Renal cortex interstitium (tissue), 15 donors: ENCODE measurements at places on chromosomes 12 and 14. TPM values are rescaled to one million over a fixed set of nuclear protein-coding genes. Genes with fewer than 3 reads are reported as not detected.

SLC6A12 gene
- 11.7 TPM for polyA plus RNA-seq

SERPINA12 gene
- polyA plus RNA-seq: 0.30 TPM

BIN2 gene
- 3.9 TPM for polyA plus RNA-seq

TOMM20L gene
- 2.1 TPM for polyA plus RNA-seq

KIAA0586 gene
- 14.6 TPM for polyA plus RNA-seq

CCDC197 gene
- polyA plus RNA-seq: not detected

CYP27B1 gene
- 0.96 TPM for polyA plus RNA-seq

A2M gene
- polyA plus RNA-seq: 219 TPM

ASCL1 gene
- polyA plus RNA-seq: 0.22 TPM

TMTC2 gene
- polyA plus RNA-seq: 41.4 TPM

KIF26A gene
- polyA plus RNA-seq: 12.8 TPM

DNAJC22 gene
- polyA plus RNA-seq: 22.1 TPM

OTUB2 gene
- polyA plus RNA-seq: 4.4 TPM

APOF gene
- 0.13 TPM for polyA plus RNA-seq

MYF6 gene
- 0.17 TPM for polyA plus RNA-seq

KRT71 gene
- not detected for polyA plus RNA-seq

LAG3 gene
- 1.9 TPM for polyA plus RNA-seq

CHST11 gene
- polyA plus RNA-seq: 8.0 TPM

SMCO3 gene
- polyA plus RNA-seq: 2.3 TPM

NRXN3 gene
- polyA plus RNA-seq: 6.9 TPM

KLRC1 gene
- 0.62 TPM for polyA plus RNA-seq

SLC6A13 gene
- polyA plus RNA-seq: 64.9 TPM

SYT10 gene
- 0.75 TPM for polyA plus RNA-seq

FAM90A1 gene
- polyA plus RNA-seq: 1.3 TPM

IL22 gene
- not detected for polyA plus RNA-seq

SLC25A47 gene
- polyA plus RNA-seq: not detected

ACSM4 gene
- 0.17 TPM for polyA plus RNA-seq

CMA1 gene
- 0.53 TPM for polyA plus RNA-seq

PZP gene
- polyA plus RNA-seq: 0.47 TPM

MYRFL gene
- polyA plus RNA-seq: 1.6 TPM
